ENCODE measurements at places on chromosomes 4 and X. TPM values are rescaled to one million over a fixed set of nuclear protein-coding genes. Genes with fewer than 3 reads are reported as not detected.

DCLK2 gene
- 6.9 TPM for total RNA-seq

RNF175 gene
- 1.9 TPM for total RNA-seq

FAM200B gene
- 31.4 TPM for total RNA-seq

TMEM47 gene
- 19.1 TPM for total RNA-seq

SPANXC gene
- total RNA-seq, result not detected

ETDC gene
- not detected for total RNA-seq

SGCB gene
- 29.7 TPM for total RNA-seq

STPG2 gene
- total RNA-seq, result 1.1 TPM

NUDT11 gene
- 17.9 TPM for total RNA-seq

DIPK2B gene
- not detected for total RNA-seq

CCDC149 gene
- 13.2 TPM for total RNA-seq

BTC gene
- total RNA-seq, result 0.46 TPM

DNAJB14 gene
- 41.7 TPM for total RNA-seq

FHIP1A gene
- total RNA-seq, result 26.9 TPM

STOX2 gene
- total RNA-seq, result 23.8 TPM

F8A2 gene
- not detected for total RNA-seq

DMRTC1 gene
- 0.60 TPM for total RNA-seq

MAPK10 gene
- 21.4 TPM for total RNA-seq

TEX13B gene
- not detected for total RNA-seq

PRRG3 gene
- 5.6 TPM for total RNA-seq

HSD17B13 gene
- 0.31 TPM for total RNA-seq

AFAP1 gene
- 32.9 TPM for total RNA-seq

LIMCH1 gene
- 12.7 TPM for total RNA-seq

YIPF6 gene
- 47.2 TPM for total RNA-seq

TRIM2 gene
- 52.5 TPM for total RNA-seq

FAM120C gene
- total RNA-seq, result 14.0 TPM

UGT2A1 gene
- not detected for total RNA-seq

BBS12 gene
- 4.6 TPM for total RNA-seq

LGI2 gene
- total RNA-seq, result 17.4 TPM

SMIM14 gene
- total RNA-seq, result 61.0 TPM

TRPC5OS gene
- total RNA-seq, result not detected

HTR2C gene
- total RNA-seq, result 0.07 TPM

LNX1 gene
- 19.8 TPM for total RNA-seq

NPY2R gene
- not detected for total RNA-seq

ZNF330 gene
- total RNA-seq, result 31.4 TPM

PTCHD1 gene
- total RNA-seq, result 0.43 TPM

SLC6A8 gene
- 52.2 TPM for total RNA-seq

UBA6 gene
- total RNA-seq, result 85.1 TPM

FAM9B gene
- not detected for total RNA-seq

NEXMIF gene
- 1.8 TPM for total RNA-seq

SPANXN3 gene
- not detected for total RNA-seq

PDZD4 gene
- total RNA-seq, result 4.8 TPM

TMPRSS11B gene
- not detected for total RNA-seq

ATP1B4 gene
- not detected for total RNA-seq

RAB9B gene
- total RNA-seq, result 2.4 TPM

CLIC2 gene
- 2.0 TPM for total RNA-seq

ITGB1BP2 gene
- total RNA-seq, result 5.8 TPM

MAGEB17 gene
- 0.19 TPM for total RNA-seq

ADH7 gene
- not detected for total RNA-seq

SCML1 gene
- 4.6 TPM for total RNA-seq

PAGE2B gene
- not detected for total RNA-seq

MAGEB2 gene
- total RNA-seq, result not detected

MTHFD2L gene
- total RNA-seq, result 21.1 TPM

MAGEA2 gene
- total RNA-seq, result 0.22 TPM
